ENCODE measurements at places on chromosomes 1 and 21. TPM values are rescaled to one million over a fixed set of nuclear protein-coding genes. Genes with fewer than 3 reads are reported as not detected.

GRCh38 chr1:157040802-157041201, 4.7 kb downstream of the ARHGEF11 start:
- peaks cover 76% of the 10 kb centered on the region for H3K4me1 ChIP-seq
- peaks cover 7% of the 10 kb centered on the region for H3K36me3 ChIP-seq
- no peak for DNase-seq
- peak overlapping the region; percentile 38 for H3K4me3 ChIP-seq
- H3K27me3 ChIP-seq: no peaks in the 10 kb centered on the region
- H3K27ac ChIP-seq: no peak overlapping the region

GRCh38 chr1:62175568-62176179, 19.0 kb upstream of the L1TD1 start:
- DNase-seq: peak; percentile 62
- H3K4me3 ChIP-seq: no peak overlapping the region
- H3K4me1 ChIP-seq: peaks cover 16% of the 10 kb centered on the region
- no peak overlapping the region for H3K27ac ChIP-seq
- no peaks in the 10 kb centered on the region for H3K36me3 ChIP-seq

- H3K27me3 ChIP-seq: no peaks in the 10 kb centered on the region
- no peak for DNase-seq
- H3K4me3 ChIP-seq: no peak overlapping the region
- no peak overlapping the region for H3K27ac ChIP-seq
These were observed 59.5 kb downstream of the PRPF38A start for GRCh38 chr1:52463891-52464290.

- H3K4me3 ChIP-seq: peak overlapping the region; percentile 95
- H3K36me3 ChIP-seq: no peaks in the 10 kb centered on the region
- DNase-seq: peak; percentile 57
- H3K4me1 ChIP-seq: peaks cover 6% of the 10 kb centered on the region
- H3K27ac ChIP-seq: no peak overlapping the region
- peaks cover 4% of the 10 kb centered on the region for H3K27me3 ChIP-seq
These were observed 20.4 kb downstream of the H3-3A start for GRCh38 chr1:226082959-226083301.

DNA sequence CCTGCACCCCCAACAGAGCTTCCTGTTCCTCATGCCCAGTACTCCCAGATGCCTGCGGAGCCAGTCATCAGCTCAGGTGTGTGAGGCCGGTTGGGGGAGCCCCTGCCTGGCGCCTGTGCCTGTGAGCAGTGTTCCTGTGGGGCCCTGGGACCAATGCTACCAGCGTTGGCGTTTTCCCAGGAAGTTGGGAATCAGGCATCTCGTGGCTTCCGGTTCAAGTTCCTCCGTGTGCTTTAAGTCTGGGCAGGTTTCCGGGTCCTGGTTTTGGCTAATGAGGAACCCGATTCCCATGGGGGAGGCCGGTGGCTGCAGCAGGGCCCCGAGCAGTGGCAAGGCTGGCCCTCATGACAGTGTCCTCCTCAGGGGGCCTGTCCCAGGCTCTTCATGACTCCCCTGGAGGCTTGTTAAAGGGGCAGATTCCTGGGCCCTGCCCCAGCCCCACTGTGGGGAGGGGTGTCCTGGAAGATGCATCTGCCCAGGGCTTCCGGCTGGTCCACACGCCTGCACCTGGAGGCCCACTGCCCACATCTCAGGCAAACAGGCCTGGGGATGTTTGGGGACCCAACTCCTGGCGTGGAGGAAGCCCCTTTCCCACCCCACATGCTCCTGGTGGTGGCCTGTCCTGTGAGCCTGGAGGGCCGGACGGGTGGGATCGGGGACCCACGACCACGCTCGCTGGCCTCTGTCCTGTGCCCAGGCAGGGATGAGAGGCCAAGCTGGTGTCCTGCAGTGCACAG, 26.2 kb downstream of the TP73 start:
- H3K36me3 ChIP-seq: no peaks in the 10 kb centered on the region
- no peak overlapping the region for H3K27ac ChIP-seq
- DNase-seq: no peak
- H3K27me3 ChIP-seq: peaks cover 6% of the 10 kb centered on the region

DNA sequence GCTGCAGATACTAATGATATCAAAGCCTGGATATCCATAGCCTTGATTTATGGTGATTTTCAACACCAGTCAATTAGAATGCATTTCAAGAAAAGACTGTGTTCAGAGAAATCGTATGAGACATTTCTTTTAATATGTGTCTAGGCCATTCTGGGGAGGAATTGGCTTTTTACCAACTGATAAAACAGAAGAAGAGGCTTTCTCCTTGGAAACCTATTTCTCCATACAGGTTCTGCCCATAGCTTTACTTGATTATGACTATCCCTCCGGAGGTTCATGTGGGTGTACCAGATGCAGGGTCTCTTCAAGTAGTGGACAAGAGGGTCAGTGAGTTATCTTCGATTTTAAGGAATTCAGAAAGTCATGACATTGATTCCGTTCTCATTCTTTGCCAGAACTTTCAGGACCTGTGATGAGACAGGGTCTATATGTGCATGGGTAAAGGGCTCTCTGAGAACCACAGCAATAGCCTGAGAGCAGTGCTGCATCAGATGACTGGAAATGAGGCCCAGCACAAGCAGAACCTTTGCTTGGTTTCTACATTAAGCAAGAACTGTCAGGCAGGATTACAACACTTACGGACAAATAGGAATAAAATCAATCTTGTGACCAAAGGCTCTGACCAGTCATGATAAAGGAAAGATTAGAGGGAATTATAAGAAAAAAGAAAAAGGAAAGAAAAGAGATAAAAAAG, 263.7 kb upstream of the SGIP1 start:
- H3K36me3 ChIP-seq: no peaks in the 10 kb centered on the region
- H3K4me3 ChIP-seq: no peak overlapping the region
- H3K27ac ChIP-seq: peak overlapping the region; percentile 76
- H3K27me3 ChIP-seq: no peaks in the 10 kb centered on the region
- peaks cover 55% of the 10 kb centered on the region for H3K4me1 ChIP-seq

DNA sequence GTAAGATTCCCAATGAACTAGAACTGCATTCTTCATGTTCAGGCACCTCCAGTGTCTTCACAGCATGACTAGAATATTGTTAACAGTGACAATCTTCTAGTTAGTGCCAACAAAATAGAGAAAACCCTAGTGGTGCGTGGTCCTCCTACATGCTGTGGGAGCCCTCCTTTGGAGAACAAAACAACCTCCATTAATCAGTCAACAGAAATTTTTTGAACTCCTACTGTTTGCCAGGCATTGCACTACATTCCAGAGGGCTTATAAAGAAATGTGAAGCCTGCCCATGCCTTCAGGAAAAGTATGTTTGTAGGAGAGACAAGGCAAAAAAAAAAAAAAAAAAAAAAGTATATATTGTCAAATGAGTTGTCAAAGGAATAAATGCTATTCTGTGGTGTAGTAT, 252.7 kb downstream of the LRRC40 start:
- no peaks in the 10 kb centered on the region for H3K36me3 ChIP-seq
- H3K4me3 ChIP-seq: no peak overlapping the region
- H3K4me1 ChIP-seq: no peaks in the 10 kb centered on the region
- H3K27ac ChIP-seq: no peak overlapping the region

The PTGS2 gene
- not detected for total RNA-seq

The PAQR6 gene
- total RNA-seq: 15.8 TPM

The LRRC52 gene
- total RNA-seq: not detected

The AVPR1B gene
- not detected for total RNA-seq

The RGS8 gene
- 1.8 TPM for total RNA-seq

The DENND2D gene
- not detected for total RNA-seq
